H4 (cell line): ENCODE measurements at places on chromosomes 13 and 19. TPM values are rescaled to one million over a fixed set of nuclear protein-coding genes. Genes with fewer than 3 reads are reported as not detected.
A peak's percentile ranks its signal among the peaks of the same experiment; 100 is the strongest.

GRCh38 chr19:41350735-41351338 is 2.9 kb downstream of the TGFB1 start:
- no peak for DNase-seq

DNA sequence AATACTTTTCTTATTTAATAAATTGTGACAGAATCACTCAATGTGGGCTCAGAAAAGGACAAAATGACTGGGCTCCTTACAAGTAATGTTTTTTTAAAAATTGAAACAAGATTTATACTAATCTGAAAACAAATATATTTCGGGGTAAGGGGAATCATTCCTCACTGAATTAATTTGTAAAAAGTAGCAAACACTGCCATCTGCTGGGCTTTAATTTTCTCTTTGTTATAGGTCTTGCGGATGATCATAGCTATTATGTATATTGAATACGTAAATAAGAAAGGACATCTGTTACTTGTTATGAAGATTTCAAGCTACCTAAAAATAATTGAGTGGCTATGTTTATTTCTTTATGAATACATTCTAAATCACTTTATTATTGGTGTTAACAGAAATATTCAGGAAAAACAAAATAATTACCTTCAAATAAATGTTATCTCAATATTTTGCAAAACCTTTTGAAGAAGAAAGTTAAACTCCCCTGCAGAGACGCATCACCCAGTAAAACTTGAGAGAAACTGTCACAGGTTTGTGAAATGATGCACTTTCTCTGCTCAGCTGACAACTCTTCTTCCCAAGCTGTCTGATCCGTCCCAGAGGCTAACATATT is 17.8 kb upstream of the ENOX1 start:
- peak; percentile 7 for DNase-seq

GRCh38 chr13:67437244-67437643 is 207.1 kb upstream of the PCDH9 start:
- DNase-seq, result no peak

DNA sequence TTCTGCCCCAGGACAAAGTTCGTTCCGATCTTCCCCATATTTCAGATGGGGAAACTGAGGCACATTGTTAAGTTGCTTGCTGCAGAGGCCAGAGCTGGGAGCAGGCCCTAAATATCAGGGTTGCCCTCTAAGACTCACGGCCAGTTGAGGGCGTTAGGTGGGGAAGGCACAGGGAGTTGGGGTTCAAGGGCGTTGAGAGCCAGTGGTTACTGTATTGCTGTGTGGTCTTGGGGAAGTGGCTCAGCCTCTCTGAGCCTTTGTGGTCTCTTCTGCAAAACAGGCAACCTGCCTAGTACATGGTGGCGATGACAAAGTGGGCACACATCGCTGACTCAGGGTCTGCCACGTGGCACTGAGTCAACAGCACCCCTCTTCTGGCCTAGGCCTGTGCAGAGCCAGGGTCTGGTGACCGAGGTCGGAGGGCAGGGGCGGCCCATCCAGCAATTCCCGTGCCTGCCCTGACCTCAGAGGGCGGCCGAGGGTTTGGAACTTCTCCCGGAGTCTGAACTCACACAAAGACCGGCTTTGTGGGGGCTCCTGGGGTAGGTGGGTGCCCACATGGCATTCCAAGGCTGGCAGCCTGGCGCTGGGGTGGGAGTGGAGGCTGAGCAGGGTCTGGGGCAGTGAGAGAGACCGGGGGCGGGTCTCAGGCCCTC is 10.2 kb downstream of the TNFAIP8L1 start:
- no peak for DNase-seq

DNA sequence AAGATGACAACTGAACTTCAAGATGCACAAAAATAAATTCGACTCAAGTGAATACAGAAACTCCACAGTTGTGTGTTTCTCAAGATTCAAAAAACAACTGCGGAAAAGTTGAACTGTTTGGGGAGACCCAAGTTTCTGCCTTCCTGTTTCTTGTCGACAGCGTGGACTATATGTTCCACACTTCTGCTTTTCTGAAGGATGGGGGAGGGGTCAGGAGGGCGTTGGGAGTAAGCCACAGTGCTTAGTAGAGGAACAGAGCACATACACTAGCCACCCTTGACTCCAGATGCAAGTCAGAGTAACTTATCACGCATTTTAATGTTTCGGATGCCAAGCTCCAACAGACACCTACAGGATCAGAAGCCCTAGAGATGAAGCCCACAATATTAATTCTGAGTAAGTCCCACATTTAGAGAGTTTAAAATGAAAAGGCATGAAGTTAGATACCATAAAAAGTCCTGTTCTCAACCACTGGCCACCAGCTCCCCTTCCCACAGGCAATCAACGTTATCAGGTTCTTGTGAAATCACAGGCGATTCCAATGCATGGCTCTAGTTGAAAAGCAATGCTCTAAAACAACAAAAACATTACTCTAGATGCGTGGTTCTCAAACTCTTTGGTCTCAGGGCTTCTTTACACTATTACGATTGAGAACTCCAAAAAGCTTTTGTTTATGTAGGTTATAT is 4.2 kb downstream of the TUBGCP3 start:
- DNase-seq, result no peak

DNA sequence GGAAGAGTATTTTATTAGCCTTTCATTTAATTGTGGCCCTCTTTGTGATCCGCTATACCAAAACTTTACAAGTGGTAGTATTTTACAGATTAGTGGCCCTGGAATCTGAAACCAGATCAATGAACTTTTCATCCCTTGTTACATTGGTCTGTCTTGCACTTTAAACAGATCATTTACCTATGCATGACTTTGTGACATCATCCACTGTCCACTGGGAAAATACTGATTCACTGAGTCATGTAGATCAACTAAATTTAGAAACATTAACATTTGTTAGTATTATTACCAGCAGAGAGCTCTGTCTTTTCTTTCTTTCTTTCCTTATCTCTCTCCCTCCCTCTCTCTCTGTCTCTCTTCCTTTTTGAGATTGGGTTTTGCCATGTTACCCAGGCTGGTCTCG is 17.5 kb downstream of the PCDH8 start:
- no peak for DNase-seq

- DNase-seq, result no peak
Measured at GRCh38 chr19:16814526-16815100, 14.6 kb upstream of the SIN3B start.

GRCh38 chr19:38245826-38246498 is 10.2 kb downstream of the PPP1R14A start:
- no peak for DNase-seq

DNA sequence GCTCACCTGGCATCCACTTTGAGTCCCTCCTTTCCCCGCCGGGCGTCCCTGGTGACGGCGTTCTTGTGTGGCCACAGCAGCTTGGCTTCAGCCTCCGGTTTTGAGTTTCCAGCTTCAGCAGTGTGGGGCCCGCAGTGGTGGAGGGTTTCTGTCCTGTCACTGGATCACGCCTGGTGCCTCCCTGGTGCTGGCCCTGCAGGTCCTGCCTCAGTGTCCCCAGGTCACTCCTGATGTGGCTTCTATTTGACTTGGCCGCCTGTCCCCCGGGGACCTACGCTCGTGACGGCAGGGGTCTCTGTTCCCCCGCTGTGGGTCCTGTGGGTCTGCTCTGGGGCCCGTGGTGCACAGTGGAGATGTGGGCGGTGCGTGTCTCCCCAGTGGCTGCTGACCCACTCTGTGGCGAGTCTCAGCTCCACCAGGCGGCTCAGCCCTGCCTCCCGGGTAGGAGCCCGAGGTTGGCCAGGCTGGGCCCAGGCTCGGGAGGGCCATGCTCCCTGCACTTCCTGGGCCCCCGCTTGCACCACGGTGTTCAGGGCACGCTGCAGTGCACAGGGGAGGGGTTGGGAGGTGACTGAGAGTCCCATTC is 1.9 kb downstream of the ATP4B start:
- DNase-seq, result no peak

GRCh38 chr19:12838182-12838885 is at the start of gene MAST1:
TSS of gene MAST1 (plus strand) at chr19:12838515. CDS start at chr19:12838573, 58 bp downstream.
- DNase-seq, result peak; percentile 27

DNA sequence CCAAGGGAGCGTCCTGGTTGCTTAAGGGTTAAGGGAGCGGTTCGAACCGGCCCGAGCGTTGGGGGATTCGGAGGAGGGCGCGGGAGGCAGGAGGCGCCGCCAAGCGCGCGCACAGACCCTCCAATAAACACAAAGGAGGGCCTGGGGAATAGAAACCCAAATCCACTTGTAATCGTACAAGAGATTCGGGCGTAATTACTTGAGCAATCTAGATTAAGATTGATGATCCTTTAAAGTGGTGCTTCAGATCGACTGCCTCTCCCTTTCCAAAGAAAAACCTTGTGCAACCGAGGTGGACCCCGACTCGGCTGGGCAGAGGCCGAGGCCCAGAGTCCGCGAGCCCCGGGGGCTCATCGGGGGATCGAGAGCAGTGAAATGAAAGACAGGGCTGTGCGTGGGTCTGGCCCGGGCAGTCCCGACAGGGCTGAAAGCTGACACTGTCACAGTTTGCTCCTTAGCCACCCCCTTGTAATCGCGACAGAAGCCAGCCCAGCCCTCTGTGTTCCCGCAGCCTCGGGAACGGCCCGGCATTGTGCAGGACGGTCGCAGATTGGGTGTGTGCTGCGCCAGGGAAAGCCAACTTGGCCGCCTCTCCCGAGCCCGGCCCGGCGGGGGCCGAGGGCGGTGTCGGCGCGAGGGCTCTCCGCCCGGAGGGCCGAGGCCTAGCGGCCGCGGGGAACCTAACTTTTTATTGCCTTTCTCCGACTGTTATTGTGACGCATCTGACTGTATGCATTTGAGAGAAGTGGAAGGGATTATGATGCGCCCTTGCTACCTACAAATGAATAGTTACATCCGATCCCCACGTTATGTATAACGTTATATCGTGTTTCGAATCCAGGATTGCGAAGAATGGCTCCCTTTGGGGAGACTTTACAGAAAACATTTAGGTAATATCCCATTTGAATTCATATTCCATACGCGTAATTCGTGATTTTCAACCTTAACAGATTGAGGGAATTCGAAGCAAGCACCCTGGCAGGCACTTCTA is 5.5 kb downstream of the MAB21L1 start:
- no peak for DNase-seq

DNA sequence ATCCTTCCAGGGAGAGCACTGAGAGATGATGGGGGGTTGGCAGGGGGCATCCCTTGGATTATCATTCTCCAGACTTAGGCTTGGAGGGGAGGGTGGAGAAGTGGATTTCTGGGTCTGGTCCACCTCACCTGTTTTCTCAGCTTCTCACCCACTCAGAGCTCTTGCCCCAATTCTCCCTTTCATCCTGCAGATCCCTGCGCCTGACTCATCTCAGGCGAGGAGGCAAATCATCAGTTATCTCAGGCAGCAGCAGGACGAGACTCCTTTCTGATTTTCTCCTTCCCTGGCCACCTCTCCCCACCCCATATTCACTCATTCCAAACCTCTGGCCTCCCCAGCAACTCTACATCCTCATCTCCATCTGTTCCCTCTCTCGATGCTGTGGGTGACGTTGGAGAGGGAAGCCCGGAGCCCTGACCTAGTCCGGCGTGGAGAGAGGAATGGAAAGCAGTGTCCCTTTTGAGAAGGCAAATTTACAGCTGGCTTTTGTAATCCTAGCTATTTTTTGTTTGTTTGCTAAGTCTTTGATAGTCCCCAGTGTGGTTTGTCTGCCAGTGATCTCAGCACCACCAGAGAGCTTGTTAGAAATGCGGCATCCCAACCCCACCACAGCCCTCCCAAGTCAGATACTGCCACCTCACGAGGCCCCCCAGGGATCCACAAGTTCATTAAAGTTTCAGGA is 24.0 kb upstream of the TPT1 start:
- no peak for DNase-seq

DNA sequence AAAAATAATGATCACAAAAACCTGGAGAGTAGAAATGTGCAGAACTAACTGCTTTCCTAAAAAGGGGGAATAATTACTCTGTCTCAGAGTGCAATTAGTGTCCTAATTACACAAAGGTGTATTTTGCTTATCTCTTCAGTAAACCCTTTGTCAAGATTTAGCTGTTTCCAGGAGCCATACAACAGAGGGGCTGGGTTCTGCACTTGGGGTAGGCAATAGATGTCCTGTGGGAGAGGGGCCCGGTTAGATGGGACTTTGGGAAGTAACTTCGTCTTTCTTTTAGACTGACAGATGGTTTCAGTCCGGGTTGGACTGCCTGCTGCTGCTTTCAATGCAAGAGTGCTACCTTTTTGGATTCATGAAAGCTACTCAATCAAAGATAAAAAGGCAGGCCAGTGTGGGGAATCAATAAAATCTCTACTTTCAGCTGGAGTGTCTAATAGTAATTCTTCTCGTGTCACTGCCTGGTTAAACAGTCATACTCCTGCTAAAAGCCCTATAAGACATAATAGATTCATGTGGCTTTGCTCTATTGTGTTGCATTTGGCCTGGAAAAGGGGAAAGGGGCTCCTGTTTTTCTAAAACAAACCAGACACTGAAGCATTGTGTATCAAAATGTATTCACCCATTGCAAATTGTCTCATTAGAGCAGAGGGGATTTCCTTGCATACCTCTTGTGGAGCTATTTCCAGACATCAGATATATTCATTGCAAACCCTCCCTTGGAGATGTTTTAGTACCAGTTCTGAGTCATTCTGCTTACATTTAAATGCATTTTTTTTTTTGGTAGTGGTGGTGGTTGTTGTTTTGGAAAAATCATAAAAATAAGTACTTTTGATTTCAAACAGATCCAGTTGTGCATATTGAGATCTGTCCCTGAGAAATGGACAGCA is 83.3 kb upstream of the PCDH8 start:
- no peak for DNase-seq

GRCh38 chr13:94028650-94029049 is 450.8 kb downstream of the DCT start:
- DNase-seq, result no peak

DNA sequence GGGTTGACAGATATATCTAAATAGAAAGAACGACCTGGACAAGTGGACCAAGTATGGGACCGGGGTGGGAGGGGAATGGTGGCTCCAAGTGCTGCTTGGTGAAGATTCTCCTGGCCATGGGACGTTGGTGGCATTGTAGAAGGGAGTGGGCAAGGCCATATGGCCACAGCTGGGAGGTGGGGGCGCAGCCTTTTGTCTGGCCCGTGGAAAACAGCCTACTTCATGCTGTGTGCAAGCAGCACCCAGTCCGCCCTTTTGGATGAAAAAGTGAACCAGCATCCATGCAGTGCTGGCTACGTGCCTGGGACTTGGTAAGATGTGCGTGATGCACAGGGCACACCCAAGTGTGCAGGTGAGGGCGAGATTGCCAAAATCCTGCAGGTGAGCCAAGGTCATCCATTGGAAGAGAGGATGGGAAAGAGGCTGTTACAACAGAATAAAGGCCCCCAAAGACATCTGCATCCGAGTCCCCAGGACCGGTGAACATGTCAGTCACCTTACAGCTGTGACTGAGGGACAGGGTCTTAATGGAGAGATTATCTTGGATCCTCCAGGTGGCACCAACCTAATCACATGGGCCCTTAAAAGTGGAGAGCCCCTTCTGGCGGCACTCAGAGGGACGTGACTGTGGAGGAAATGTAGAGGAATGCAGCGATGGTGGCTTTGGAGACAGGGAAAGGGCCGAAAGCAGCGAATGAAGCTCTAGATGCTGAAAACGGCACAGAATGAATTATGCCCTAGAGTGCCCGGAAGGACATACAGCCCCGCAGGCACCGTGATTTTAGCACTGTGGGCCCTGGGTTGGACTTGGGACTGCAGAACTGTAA is 40.8 kb downstream of the TEX29 start:
- DNase-seq, result no peak

ZNF112 gene
- 1.2 and 2.7 TPM in 2 replicates for total RNA-seq

ZNF429 gene
- 4.0 and 9.1 TPM in 2 replicates for total RNA-seq

C5AR1 gene
- total RNA-seq, result 0.04 TPM in 1 of 2 replicates, not detected in the other

ERICH6B gene
- total RNA-seq, result not detected in 2 replicates

PTH2 gene
- not detected in 2 replicates for total RNA-seq

ERICH4 gene
- not detected in 2 replicates for total RNA-seq

KIR2DL3 gene
- total RNA-seq, result not detected in 2 replicates

KLK7 gene
- not detected in 2 replicates for total RNA-seq

HCST gene
- not detected in 2 replicates for total RNA-seq
